ENCODE measurements at places on chromosomes 5 and 9. TPM values are rescaled to one million over a fixed set of nuclear protein-coding genes. Genes with fewer than 3 reads are reported as not detected.

Gene WDR31
- total RNA-seq: 4.5 TPM

Gene RASGRF2
- 6.7 TPM for total RNA-seq

Gene LECT2
- not detected for total RNA-seq

Gene SH3PXD2B
- total RNA-seq: 49.8 TPM

Gene TSSK1B
- total RNA-seq: not detected

DNA sequence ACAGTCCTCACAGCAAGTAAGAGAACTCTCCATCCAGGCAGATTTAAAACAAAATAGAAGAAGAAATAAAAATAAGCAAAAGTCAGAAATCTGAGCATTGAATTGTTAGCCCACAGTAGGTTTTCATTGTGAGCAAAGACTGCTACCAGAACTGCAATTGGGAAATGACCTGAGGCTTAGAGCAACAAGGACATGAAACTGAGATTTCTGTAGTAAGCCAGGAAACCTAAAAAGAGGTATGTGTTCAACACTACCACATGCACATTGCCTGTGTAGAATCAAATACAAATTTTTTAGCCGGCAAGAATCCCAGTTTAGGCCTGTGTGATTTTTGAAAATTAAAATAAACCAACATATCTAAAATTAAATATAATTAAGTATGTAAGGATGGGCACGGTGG is 928.4 kb upstream of the WWC1 start:
- H3K36me3 ChIP-seq: no peaks in the 10 kb centered on the region
- no peak overlapping the region for H3K27ac ChIP-seq
- H3K27me3 ChIP-seq: no peaks in the 10 kb centered on the region
- no peak for DNase-seq
- no peaks in the 10 kb centered on the region for H3K4me1 ChIP-seq

GRCh38 chr9:136002881-136003280 is 41.7 kb upstream of the UBAC1 start:
- H3K36me3 ChIP-seq: no peaks in the 10 kb centered on the region
- H3K27me3 ChIP-seq: no peaks in the 10 kb centered on the region
- no peak overlapping the region for H3K27ac ChIP-seq
- DNase-seq: no peak
- peaks cover 19% of the 10 kb centered on the region for H3K4me1 ChIP-seq
- no peak overlapping the region for H3K4me3 ChIP-seq

DNA sequence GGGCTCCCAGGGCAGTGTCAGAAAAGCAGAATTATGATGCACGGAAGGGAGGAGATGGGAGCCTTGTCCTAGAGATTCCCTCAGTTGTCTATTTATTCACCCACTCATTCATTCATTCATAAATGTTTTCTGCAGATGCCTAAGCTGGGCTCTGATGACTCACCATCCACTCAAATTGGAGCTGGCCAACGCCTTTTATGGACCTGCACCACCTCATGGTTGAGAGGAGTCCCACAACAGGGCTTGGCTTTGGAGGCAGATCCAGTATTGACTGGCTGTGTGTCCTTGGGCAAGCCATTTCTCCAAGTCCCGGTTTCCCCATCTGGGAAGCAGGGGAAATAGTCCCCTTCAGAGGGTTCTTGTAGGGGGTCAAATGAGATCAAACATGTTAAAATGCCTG is 227.8 kb downstream of the MELK start:
- no peak overlapping the region for H3K27ac ChIP-seq
- peaks cover 25% of the 10 kb centered on the region for H3K27me3 ChIP-seq
- H3K36me3 ChIP-seq: no peaks in the 10 kb centered on the region

- DNase-seq: no peak
- H3K4me3 ChIP-seq: no peak overlapping the region
- no peaks in the 10 kb centered on the region for H3K4me1 ChIP-seq
- H3K27me3 ChIP-seq: no peaks in the 10 kb centered on the region
- H3K27ac ChIP-seq: no peak overlapping the region
- H3K36me3 ChIP-seq: no peaks in the 10 kb centered on the region
These were observed 209.4 kb downstream of the ADAMTSL1 start for GRCh38 chr9:18683312-18683711.

GRCh38 chr9:137674976-137675320 is 56.1 kb downstream of the EHMT1 start:
- peaks cover 21% of the 10 kb centered on the region for H3K4me1 ChIP-seq
- H3K27ac ChIP-seq: no peak overlapping the region
- no peak overlapping the region for H3K4me3 ChIP-seq
- H3K36me3 ChIP-seq: peaks cover 9% of the 10 kb centered on the region
- H3K27me3 ChIP-seq: no peaks in the 10 kb centered on the region

DNA sequence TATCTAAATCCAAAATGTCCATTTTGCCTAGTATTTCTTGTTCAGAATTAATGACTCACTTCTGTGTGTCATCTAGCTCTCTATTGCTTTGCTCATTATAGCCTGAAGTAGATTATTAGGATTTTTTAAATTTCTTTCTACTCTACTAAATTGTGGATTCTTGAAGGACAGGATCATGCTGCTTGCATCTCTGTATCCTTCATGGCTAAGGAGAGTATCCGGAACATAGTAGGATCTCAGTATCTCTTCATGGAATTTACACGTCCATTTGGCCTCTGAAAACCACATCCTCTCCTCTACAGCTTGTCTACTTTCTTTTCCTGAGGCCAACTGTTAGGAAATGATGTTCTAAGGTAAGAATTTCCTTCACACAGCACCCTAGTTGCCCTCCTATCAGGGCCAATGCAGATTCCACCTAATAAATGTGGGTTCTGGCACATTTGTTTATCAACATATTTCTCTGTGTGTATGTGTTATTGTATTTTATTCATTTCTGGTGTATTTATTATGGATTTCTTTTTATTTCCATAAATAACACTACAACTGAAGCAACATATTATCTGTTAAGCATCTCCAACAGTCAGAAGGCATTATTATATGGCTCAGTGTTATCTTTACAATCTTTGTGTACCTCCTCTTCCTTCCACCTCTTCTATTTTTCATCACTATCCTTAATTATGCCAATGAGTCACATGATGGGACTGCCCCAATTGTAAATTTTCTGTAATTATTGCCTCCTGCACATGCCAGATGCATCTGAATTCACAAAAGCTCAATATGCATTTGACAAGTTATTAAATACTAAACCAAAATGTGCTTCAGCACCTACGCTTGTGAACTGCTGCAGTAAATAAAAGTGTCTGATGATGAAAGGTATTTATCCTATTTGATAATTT is 557.8 kb upstream of the TLE4 start:
- H3K36me3 ChIP-seq: no peaks in the 10 kb centered on the region
- no peak overlapping the region for H3K27ac ChIP-seq
- no peaks in the 10 kb centered on the region for H3K4me1 ChIP-seq
- DNase-seq: no peak
- H3K4me3 ChIP-seq: no peak overlapping the region

- H3K4me3 ChIP-seq: peak overlapping the region; percentile 78
- peaks cover 41% of the 10 kb centered on the region for H3K4me1 ChIP-seq
- H3K36me3 ChIP-seq: peaks cover 41% of the 10 kb centered on the region
- H3K27me3 ChIP-seq: no peaks in the 10 kb centered on the region
- peak overlapping the region; percentile 94 for H3K27ac ChIP-seq
These were observed 1.0 kb downstream of the FPGS start for GRCh38 chr9:127803507-127804352.

DNA sequence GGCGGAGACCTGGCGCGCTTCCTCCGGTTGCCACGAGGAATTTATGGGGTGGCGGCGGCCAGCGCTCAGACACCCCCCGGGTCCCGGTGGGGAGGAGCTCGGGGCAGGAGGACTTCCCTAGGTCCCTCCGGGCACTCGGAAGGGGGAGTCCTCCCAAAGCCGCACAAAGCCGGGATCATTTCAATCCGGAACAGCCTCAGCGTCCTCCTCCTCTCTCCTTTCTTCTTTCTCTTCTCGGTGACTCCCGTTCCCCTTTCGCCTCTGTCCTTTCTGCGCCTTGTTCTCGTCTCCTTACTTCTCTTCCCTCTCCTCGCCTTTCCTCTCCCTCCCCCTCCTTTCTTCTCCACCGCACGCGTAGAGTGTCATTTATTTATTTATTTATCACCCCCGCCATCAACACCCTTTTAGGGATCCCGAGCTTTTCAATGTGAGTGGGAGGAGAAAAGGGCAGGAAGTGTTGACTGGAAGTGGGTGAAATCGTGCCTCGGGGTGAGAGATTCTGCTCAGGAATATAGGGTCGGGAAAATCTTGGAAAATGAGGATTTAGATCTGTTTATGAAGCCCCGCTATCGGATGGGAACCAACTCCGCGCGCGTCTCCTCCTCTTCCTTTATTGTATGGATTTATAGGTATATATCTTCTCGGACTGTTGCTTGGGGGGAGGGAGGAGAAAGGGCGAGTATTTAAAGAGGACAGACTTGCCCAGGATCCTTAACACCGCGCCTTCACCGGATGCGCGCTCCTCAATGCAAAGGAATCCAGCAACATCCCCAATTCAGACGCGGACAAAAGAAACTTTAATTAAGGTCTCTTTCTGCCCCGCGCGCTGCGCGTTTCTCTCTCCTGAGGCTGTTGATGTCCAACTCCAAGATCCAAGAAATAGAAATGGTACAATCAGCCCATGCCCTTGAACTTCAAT is 2.0 kb upstream of the ZNF462 start:
- H3K27ac ChIP-seq: peak overlapping the region; percentile 63
- peak overlapping the region; percentile 73 for H3K4me3 ChIP-seq
- DNase-seq: no peak
- peaks cover 14% of the 10 kb centered on the region for H3K4me1 ChIP-seq
- no peaks in the 10 kb centered on the region for H3K27me3 ChIP-seq
- no peaks in the 10 kb centered on the region for H3K36me3 ChIP-seq

DNA sequence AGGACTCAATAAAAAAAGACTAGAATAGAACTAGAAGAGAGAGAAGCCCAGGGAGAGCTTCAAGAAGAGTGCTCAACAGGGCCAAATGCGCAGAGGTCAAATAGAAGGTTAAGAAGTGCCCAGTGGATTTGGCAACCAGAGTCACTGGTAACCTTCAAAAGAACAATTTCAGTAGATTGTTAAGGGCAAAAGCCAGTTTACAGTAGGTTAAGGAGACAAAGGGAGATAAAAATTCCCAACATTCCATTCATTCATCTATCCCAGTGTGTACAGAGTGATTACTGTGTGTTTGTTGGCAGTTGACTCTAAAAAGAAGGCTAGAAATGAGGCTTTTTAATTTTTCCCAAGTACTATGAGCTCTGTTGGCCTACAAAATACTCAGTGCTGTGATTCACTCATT is 69.4 kb downstream of the RIGI start:
- no peak overlapping the region for H3K4me3 ChIP-seq
- H3K36me3 ChIP-seq: peaks cover 71% of the 10 kb centered on the region
- H3K4me1 ChIP-seq: no peaks in the 10 kb centered on the region
- no peaks in the 10 kb centered on the region for H3K27me3 ChIP-seq
- H3K27ac ChIP-seq: no peak overlapping the region
- DNase-seq: no peak

- no peaks in the 10 kb centered on the region for H3K27me3 ChIP-seq
- no peak overlapping the region for H3K4me3 ChIP-seq
- H3K4me1 ChIP-seq: peaks cover 21% of the 10 kb centered on the region
- no peak overlapping the region for H3K27ac ChIP-seq
- no peak for DNase-seq
These were observed 129.4 kb downstream of the ZSWIM6 start for GRCh38 chr5:61461417-61461816.

GRCh38 chr5:82164977-82165713 is 113.0 kb downstream of the RPS23 start:
- peaks cover 8% of the 10 kb centered on the region for H3K4me1 ChIP-seq
- H3K27me3 ChIP-seq: no peaks in the 10 kb centered on the region
- no peak for DNase-seq
- no peak overlapping the region for H3K27ac ChIP-seq
- H3K36me3 ChIP-seq: no peaks in the 10 kb centered on the region

- peaks cover 7% of the 10 kb centered on the region for H3K27me3 ChIP-seq
- no peak overlapping the region for H3K27ac ChIP-seq
- DNase-seq: peak; percentile 24
- peaks cover 6% of the 10 kb centered on the region for H3K4me1 ChIP-seq
- no peaks in the 10 kb centered on the region for H3K36me3 ChIP-seq
These were observed 91.0 kb upstream of the COL5A1 start for GRCh38 chr9:134550584-134550983.

DNA sequence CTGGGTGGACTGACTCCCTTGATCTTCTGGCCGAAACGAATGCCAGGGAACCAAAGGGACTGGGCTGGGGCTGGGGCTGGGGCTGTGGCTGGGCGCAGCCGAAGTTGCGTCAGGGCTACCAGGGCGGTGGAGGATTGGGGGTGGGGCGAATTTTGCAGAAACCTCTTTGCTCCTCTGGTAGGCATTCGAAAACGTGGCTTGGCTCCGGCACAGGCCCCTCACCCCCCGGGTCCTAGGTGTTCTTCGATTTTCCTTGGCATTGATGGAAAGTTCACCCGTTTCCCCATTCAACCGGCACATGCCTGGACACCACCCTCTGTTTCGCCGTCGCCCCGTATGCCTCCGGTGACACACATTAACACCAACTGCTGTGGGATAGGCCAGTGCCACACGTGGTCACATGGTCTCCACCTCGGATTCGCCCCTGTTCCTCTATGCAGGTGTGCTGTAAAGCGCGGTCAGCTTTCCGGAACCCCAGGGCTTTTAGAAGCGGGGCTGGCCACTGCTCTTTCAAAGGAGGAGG is 477.1 kb downstream of the SPATA31A7 start:
- no peaks in the 10 kb centered on the region for H3K4me1 ChIP-seq
- H3K4me3 ChIP-seq: no peak overlapping the region
- H3K27ac ChIP-seq: no peak overlapping the region
- no peaks in the 10 kb centered on the region for H3K36me3 ChIP-seq
- H3K27me3 ChIP-seq: no peaks in the 10 kb centered on the region
- no peak for DNase-seq

GRCh38 chr9:8599937-8600336 is 800.4 kb upstream of the DMAC1 start:
- no peaks in the 10 kb centered on the region for H3K27me3 ChIP-seq
- H3K4me1 ChIP-seq: no peaks in the 10 kb centered on the region
- no peak overlapping the region for H3K27ac ChIP-seq

DNA sequence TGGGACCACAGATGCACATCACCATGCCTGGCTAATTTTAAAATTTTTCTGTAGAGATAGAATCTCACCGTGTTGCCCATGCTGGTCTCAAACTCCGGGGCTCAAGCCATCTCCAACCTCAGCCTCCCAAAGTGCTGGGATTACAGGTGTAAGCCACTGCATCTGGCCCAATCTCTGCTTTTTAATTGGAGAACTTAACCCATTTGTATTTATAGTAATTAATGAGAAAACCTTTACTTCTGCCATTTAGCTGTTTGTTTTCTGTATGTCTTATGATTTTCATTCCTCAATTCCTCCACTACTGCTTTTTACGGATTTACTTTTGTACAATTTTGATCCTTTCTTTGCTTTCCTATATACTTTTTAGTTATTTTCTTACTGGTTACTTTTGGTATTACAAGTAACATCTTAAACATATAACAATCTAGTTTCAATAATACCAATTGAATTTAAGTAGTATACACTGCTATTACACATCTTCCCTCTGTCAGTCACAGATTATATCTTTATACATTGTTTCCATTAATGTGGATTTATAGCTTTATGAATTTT is 26.1 kb downstream of the RALGDS start:
- DNase-seq: no peak
- H3K4me3 ChIP-seq: no peak overlapping the region
- peaks cover 34% of the 10 kb centered on the region for H3K36me3 ChIP-seq
- no peaks in the 10 kb centered on the region for H3K27me3 ChIP-seq
- no peak overlapping the region for H3K27ac ChIP-seq

Data from lower lobe of right lung (tissue), 2 donors.